Fibroblast of lung (primary cell): ENCODE measurements at places on chromosomes 6 and 20. TPM values are rescaled to one million over a fixed set of nuclear protein-coding genes. Genes with fewer than 3 reads are reported as not detected.

MRPS26 gene
- total RNA-seq = 37.0 and 42.6 TPM in 2 replicates

GSTA1 gene
- under 0.01 TPM in 1 of 2 replicates, not detected in the other for total RNA-seq

AIF1 gene
- not detected in 2 replicates for total RNA-seq

MUCL3 gene
- total RNA-seq = not detected in 2 replicates

ERVFRD-1 gene
- total RNA-seq = not detected in 2 replicates

FAM83C gene
- total RNA-seq = not detected in 2 replicates

OR2J3 gene
- total RNA-seq = not detected in 2 replicates

OARD1 gene
- total RNA-seq = 10.3 and 12.4 TPM in 2 replicates

LY6G6D gene
- total RNA-seq = not detected in 2 replicates

WFDC2 gene
- total RNA-seq = not detected in 2 replicates

WFDC9 gene
- not detected in 2 replicates for total RNA-seq

ADGRF4 gene
- under 0.01 TPM in 1 of 2 replicates, not detected in the other for total RNA-seq

KCNQ2 gene
- total RNA-seq = not detected in 2 replicates

RAET1E gene
- 0.51 and 1.5 TPM in 2 replicates for total RNA-seq

ZKSCAN8 gene
- 16.2 and 21.6 TPM in 2 replicates for total RNA-seq

COL9A1 gene
- not detected in 2 replicates for total RNA-seq

RIPOR3 gene
- total RNA-seq = 4.1 and 4.9 TPM in 2 replicates

ZNF334 gene
- total RNA-seq = 5.1 and 7.9 TPM in 2 replicates

TCP11 gene
- total RNA-seq = 0.17 and 0.51 TPM in 2 replicates

TSBP1 gene
- total RNA-seq = under 0.01 TPM in 1 of 2 replicates, not detected in the other

PTCHD4 gene
- total RNA-seq = 4.4 and 5.8 TPM in 2 replicates

HLA-A gene
- 280 and 666 TPM in 2 replicates for total RNA-seq

IL17F gene
- total RNA-seq = not detected in 2 replicates

CDH4 gene
- total RNA-seq = 2.3 and 4.8 TPM in 2 replicates

HSPA1A gene
- 70.0 and 111 TPM in 2 replicates for total RNA-seq

OLIG3 gene
- total RNA-seq = not detected in 2 replicates

C6orf163 gene
- 1.8 and 2.8 TPM in 2 replicates for total RNA-seq

EDN3 gene
- not detected in 2 replicates for total RNA-seq

CENPW gene
- 5.1 and 8.3 TPM in 2 replicates for total RNA-seq

MMS22L gene
- 6.2 and 11.1 TPM in 2 replicates for total RNA-seq

KIF25 gene
- 0.26 and 0.33 TPM in 2 replicates for total RNA-seq

LAMA2 gene
- total RNA-seq = 57.8 and 67.5 TPM in 2 replicates

DNMT3B gene
- 1.5 and 3.1 TPM in 2 replicates for total RNA-seq

OPRM1 gene
- total RNA-seq = not detected in 2 replicates

NTSR1 gene
- under 0.01 and 0.33 TPM in 2 replicates for total RNA-seq

BCAS1 gene
- total RNA-seq = under 0.01 and 0.17 TPM in 2 replicates

GABRR1 gene
- not detected in 2 replicates for total RNA-seq

GSTA3 gene
- total RNA-seq = not detected in 2 replicates

TREML2 gene
- total RNA-seq = not detected in 2 replicates

GABRR2 gene
- 0.17 and 0.26 TPM in 2 replicates for total RNA-seq

TP53INP2 gene
- 2.3 and 6.4 TPM in 2 replicates for total RNA-seq

ZNF76 gene
- 9.8 and 19.5 TPM in 2 replicates for total RNA-seq

C20orf204 gene
- total RNA-seq = 0.26 and 0.66 TPM in 2 replicates

CDH26 gene
- 0.26 and 0.50 TPM in 2 replicates for total RNA-seq

CPXM1 gene
- 0.50 and 10.3 TPM in 2 replicates for total RNA-seq

LYRM2 gene
- 23.4 and 27.4 TPM in 2 replicates for total RNA-seq

COL20A1 gene
- not detected in 2 replicates for total RNA-seq

DNAH8 gene
- under 0.01 TPM in 2 replicates for total RNA-seq

PBOV1 gene
- not detected in 2 replicates for total RNA-seq

RCAN2 gene
- total RNA-seq = 5.6 and 11.7 TPM in 2 replicates

NT5E gene
- total RNA-seq = 111 and 257 TPM in 2 replicates

MRAP2 gene
- total RNA-seq = under 0.01 and 0.17 TPM in 2 replicates

C6orf132 gene
- 1.0 and 1.2 TPM in 2 replicates for total RNA-seq

KCNG1 gene
- 9.9 and 26.5 TPM in 2 replicates for total RNA-seq

GGT7 gene
- total RNA-seq = 9.5 and 15.2 TPM in 2 replicates

CCDC167 gene
- 8.3 and 12.8 TPM in 2 replicates for total RNA-seq

VSTM2L gene
- total RNA-seq = 1.5 and 1.7 TPM in 2 replicates
